ENCODE measurements at places on chromosomes 13 and 19.

- peak; percentile 72 for DNase-seq
Observed at GRCh38 chr19:40403262-40403984, 9.8 kb downstream of the PRX start.

DNA sequence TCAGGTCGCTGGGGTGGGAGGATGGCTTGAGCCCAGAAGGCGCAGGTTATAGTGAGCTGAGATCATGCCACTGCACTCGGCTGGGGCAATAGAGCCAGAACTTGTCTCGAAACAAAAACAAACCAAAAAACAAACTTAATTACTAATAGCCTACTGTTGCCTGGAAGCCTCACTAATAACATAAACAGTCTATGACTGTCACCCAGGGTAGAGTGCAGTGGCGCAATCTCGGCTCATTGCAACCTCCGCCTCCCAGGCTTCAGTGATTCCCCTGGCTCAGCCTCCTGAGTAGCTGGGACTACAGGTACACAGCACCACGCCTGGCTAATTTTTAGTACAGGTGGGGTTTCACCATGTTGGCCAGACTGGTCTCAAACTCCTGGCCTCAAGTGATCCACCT, 18.0 kb downstream of the CATSPERD start:
- no peak for DNase-seq

DNA sequence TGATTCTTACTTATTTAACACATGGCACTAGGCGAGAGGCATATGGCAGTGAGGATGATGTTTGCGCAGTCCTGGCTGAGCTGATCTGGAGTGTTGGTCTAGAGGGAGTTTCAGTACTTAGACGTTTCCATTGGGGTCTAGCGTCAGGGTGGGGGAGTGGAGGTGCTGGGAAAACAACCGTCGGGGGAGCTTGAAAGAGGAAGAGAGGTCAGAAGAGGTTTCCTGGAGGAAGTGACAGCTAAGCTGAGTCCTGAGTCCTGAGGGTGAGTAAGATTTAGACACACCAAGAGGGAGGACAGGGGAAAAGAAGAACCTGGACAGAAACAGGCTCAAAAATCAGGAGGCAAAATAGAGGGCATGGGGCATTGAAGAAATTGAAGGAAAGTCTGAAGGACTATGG, 81.4 kb downstream of the ALOX5AP start:
- DNase-seq: no peak

DNA sequence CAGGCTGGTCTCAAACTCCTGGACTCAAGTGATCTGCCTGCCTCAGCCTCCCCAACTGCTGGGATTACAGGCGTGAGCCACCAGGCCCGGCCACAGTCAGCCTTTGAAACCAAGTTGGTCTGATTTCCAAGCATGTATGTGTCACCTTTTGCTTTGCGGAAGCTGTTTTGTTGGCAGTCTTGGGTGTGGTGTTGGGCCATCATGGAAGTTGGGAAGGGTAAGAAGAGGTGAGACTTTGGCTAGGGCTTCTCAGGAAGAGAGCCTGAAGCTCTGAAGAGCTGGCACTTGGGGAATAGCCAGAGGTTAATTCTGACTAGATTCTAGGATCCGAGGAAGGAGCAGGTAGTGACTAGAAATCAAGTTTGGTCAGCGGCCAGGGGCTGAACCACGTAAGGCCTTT, 2.8 kb downstream of the RSPH6A start:
- DNase-seq: no peak

DNA sequence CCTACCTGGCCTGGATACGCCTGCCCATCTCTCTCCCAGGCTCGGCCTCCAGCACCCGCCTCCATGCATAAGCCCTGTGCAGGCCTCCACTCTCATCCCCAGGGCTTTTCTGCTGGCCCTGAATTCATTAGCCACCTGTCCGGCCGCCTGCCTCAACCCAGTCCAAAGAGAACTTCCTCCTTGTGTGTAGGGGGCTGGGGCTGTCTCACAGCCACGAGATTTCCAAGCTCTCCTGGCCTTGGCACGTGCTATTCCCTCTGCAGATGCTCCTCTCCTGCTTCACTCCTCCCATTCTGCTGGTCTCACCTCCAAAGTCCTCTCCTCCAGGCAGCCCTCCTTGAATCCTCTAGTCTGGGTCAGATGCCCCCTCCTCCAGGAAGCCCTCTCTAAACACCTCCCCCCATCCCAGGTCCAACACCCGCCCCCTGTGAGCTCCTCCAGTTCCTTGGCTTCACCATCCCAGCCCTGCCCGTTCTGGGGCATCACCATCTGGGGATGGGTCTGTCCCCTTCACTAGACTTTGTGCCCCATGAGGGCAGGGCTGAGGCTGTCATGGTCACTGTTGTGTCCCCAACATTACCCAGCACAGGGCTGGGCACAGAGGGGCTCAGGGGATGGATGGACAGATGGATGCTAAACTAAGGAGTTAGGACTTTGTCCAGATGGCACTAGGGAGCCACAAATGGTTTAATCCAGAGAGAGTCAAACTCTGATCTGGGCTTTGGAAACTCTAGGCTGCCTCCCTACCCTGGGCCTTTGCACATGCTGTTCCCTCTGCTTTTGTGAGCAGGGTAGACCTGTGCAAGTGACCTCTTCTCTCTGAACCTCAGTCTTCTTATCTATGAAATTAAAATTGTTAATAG, 14.8 kb downstream of the MEIS3 start:
- no peak for DNase-seq

DNA sequence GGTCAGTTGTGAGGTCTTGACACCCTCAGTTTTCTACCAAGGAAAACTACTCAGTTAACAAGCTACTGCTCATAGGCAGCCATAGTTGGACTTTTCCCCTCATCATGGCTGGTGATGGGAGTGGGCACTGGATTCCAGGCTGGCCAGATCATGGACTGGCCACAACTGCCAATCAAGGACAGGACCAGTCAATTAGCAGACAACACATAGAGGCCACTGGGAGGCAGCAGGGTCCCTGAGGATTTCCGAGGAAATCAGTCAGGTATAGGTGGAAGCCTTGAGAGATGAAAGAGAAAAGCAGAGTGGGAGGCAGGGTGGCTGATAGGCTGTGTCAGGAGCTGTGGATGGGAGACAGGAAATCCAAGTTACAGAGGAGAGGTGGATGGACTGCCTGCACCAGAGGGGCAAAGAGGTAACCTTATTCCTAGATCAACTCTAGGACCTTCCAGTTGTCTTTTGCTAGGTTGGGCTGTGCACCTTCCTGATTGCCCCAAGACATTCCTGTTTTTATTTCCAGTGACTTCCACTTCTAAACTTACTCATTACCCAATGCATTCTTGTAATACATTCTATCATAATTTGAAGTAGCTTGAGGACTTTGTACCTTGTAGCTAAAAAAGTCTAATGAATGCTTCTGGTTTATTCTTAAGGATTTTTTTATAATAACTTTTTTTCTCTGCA, 361.8 kb downstream of the KCNRG start:
- no peak for DNase-seq

- DNase-seq: no peak
Observed at GRCh38 chr19:55451965-55452748, 9.1 kb upstream of the SHISA7 start.

DNA sequence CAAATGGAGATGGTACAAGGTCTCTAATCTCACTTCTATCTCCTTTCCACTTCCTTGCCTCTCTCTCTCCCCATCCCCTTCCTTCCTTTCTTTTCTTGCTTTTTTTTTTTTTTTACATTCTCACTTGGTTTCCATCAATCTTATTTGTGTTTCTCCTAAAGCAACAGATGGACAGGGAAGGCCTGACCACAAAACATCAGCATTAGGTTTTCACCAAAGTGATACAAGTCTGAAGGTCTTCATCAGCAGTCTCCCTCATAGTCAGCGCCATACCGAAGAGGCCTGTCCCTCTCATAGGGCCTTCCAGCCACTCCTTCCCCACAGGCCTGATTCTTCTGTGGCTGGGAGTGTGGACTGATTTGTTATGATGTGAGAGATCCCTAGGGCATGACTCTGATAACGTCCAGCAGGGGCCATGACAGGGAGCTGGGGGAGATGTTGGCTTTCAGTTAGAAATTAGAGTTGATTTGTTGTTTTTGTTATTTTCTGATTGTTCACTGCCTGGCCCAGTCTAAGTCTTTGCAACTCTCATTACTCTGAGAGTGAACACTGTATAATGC, 158.7 kb downstream of the SLC7A1 start:
- DNase-seq: no peak

- DNase-seq: no peak
Observed at GRCh38 chr19:801861-802497, 4.7 kb downstream of the PTBP1 start.

DNA sequence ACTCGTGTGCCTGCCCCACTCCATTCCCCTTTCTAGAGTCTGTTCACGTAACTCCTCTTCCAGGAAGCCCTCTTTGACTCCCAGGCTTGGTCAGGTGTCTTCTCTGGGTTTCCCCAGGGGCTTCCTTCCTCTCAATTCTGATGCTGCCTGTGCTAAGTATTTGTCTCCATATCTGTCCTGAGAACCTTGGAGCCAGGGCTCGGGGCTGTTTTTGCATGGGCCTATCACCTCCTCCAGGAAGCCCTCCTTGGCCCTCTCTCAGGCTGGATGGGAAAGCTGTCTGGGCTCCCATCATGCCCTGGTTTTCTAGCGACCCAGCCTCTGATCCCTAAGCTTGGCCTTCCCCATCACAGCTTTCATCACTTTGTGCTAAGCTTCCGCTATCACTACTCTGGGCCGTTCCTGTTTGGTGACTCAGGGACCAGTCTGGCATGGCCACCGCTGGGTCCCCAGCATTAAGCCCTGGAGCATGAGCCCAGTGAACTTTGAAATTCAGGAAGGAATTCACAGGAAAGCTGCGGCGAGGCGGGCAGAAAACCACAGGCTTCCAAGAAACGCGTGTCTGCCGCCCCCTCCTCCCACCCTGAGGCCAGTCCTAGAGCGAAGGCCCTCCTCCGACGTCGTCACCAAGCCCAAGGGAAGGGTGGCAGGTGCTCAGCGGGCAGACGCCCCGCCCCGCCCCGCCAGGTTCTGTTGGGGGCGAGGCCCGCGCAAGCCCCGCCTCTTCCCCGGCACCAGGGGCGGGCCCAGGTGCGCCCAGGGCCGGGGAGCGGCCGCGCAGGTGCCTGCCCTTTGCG, 486 bp upstream of the SPINT2 start:
- peak; percentile 66 for DNase-seq

DNA sequence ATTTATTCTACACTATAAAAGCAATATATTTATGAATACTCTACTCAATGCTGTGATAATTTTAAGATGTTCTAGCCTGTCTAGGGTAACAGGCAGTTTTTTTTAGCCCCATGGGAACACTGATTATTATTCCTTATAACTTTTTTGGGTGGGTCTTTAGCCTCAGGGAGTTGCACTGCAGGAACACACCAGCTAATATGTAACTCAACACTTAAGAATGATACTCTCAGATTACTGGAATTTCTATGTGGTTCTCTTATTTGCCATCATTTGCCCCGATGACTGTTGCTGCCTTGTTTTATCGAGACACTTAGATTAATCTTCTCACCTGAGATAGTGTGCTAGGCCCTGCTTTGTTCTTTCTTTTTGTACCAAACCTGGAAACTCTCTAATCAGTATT, 396.9 kb upstream of the SLITRK1 start:
- no peak for DNase-seq

DNA sequence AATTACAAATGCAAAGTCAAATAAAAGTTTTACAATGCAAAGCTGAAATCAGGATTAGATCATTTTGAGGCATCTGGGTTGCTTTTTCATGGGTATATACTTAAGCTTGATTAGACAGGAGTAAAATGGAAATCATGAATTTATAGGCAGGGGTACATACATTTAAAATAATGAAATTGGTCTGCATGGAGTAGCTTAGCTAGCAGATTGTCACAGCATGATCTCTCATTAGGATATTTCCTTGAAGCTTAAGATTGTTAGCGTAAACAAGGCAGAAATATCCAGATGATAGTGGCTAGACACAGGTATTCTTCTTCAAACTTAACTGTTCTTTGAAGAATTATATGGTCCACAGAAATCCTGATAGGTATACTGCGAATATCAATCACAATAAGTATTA, 1627.0 kb upstream of the PCDH20 start:
- no peak for DNase-seq

GRCh38 chr19:5292453-5292821, 48.2 kb downstream of the PTPRS start:
- no peak for DNase-seq

DNA sequence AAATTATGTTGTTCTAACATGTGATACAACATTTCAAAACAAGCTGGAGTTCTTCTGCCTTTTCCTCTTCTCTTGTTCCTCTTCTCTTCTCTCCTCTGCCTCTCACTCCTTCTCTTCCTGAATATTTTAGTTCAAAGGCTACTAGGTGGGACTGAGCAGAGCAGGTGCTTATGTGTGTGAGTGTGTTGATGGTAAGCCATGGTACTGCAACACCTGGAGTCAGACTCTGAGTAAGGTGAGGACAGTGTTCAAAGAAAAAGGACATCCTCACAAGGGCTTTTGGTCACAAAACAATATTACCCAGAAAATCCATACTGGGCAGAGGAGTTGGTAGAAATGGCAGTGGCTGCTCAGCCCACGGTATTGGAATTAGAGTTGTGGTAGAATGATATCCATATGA, 1188.7 kb downstream of the SLITRK1 start:
- DNase-seq: no peak

DNA sequence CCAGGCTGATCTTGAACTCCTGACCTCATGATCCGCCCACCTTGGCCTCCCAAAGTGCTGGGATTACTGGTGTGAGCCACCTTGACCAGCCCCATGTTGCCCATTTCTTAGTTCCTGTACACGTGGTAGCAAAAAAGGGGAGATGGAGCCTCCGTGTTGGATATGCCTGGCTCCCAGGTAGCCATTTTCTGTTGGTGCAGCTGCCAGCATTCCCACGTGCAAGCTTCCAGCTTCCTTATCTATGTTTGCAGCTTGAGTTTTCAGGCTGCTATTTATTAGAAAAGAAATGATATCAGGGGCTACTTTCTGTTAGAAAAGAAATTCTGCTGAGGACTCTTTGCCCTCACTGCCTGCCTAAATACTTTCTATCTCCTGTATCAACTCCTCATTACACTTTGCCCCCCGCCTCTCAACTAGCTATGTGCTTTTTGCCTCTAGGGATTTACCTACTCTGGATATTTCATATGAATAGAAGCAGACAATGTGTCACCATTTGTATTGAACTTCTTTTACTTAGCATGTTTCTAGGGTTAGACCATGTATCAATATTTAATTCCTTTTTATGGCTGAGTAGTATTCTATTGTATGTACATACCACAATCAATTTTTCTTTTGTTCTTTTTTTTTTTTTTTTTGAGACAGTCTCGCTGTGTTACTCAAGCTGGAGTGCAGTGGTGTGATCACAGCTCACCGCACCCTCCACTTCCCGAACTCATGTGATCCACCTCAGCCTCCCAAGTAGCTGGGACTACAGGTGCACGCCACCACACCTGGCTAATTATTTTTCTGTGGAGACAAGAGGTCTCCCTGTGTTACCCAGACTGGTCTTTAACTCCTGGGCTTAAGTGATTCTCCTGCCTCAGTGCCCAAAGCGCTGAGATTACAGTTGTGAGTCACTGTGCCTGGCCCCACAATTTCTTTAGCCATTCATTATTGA, 3.4 kb upstream of the TMED1 start:
- no peak for DNase-seq

DNA sequence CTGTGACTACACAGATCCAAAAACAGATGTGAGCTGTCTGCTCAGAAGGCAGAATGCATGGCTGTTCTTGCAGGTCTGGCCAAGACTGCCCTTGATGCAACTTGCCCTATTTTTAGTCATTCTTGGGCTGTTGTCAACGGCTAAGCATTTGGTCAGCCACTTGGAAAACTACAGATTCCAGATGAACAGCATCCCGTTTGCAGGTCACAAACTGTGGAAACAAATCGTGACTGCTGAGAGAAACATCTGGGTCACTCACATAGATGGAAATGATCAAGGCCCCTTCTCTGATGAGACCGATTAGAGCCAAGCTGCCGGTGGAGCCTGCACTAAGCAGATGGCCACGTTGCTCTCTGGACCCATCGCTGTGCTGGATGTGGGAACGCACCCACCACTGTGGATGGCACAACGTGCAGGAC, 15.4 kb upstream of the METTL21C start:
- DNase-seq: no peak

All from stimulated activated CD4-positive, alpha-beta T cell treated with anti-CD3 and anti-CD28 coated beads, Interleukin-4, amount 100 ng/mL, for 24 hours (primary cell).